ENCODE measurements at places on chromosomes 2 and 18.

GRCh38 chr2:74983631-74984392 is 25.4 kb downstream of the POLE4 start:
- no peak for DNase-seq

DNA sequence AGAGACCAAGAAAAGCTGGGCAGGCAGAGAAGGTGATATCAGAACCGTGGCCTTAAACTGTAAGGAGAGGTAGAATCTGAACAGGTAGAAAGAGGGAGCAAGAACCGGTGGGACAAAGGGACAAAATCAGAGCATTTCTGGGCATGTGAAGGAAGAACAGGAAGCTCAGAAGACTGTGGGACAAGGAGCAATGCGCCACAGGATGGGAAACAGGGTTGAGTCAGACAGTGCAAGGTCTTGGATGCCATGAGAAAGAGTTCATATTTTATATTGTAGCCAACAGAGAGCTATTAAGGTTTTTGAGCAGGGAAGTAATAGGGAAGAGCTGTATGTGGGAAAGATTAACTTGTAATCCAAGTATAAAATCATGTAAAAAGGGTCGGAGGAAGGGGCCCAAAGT is 106.4 kb upstream of the UGP2 start:
- DNase-seq, result no peak

GRCh38 chr2:177689623-177690022 is 297.1 kb downstream of the AGPS start:
- DNase-seq, result no peak

- DNase-seq, result no peak
Measured at GRCh38 chr2:18911416-18911815, 322.0 kb upstream of the NT5C1B start.

GRCh38 chr2:109692013-109692743 is 78.0 kb downstream of the SOWAHC start:
- no peak for DNase-seq

DNA sequence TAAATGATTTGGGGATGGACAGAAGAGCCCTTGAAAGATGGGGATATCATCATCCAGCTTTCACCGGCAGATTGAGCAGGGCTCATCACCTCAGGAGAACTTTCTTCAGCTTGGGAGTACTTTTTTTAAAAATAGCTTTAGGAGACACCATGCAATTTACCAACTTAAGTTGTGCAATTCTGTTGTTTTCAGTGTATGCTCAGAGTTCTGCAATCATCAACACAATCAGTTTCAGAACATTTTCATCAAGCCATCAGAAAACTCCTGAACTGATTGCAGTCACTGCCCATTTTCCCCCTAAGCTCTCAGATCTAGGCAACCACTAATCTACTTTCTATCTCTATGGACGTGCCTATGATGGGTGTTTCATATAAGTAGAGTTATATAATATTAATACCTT is 117.7 kb downstream of the CRIM1 start:
- DNase-seq, result no peak

GRCh38 chr2:236159778-236160170 is 8.4 kb downstream of the GBX2 start:
- DNase-seq, result no peak

- DNase-seq, result peak; percentile 75
Measured at GRCh38 chr2:201118121-201118960, 2.4 kb downstream of the CFLAR start.

DNA sequence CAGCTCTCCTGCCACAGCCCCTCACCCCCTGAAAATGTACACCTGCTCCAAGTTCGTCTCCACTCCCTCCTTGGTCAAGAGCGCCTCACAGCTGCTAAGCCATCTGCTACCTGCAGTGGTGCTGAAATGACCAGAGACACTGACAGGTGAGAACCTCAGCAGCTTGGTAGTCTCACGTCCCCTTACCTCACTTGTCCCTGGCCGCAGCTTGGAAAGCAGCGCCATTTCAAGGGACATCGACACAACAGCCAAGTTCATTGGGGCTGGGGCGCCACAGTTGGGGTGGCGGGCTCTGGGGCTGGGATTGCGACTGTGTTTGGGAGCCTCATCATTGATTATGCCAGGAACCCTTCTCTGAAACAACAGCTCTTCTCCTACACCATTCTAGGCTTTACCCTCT is 47.5 kb downstream of the ANKRD44 start:
- DNase-seq, result no peak

GRCh38 chr2:45826884-45827635 is 175.6 kb downstream of the PRKCE start:
- DNase-seq, result no peak

DNA sequence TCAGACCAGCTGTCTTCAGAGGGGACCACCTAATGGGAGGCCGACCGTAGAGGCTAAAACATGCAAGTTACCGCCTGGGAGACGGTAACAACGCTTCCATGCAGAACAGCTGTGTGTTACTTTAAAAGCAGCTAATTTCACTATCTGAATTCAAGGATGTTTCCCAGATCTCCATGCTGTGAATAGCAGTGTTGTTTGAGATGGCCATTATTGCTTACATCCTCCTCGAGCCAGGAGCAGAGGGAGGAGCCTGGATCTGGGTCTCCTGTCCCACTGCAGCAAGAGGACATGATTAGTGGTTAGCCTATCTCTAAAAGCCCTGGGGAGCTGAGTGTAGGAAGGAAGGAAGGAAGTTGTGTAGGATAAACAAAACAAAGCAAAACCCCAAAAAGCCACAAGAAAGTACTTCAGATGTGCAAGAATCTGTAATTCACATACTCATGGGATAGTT is 50.9 kb downstream of the ACTR2 start:
- no peak for DNase-seq
